ENCODE measurements at places on chromosomes 4 and X. TPM values are rescaled to one million over a fixed set of nuclear protein-coding genes. Genes with fewer than 3 reads are reported as not detected.

MAGEB6B gene
- not detected for total RNA-seq

DYNLT3 gene
- total RNA-seq: 24.7 TPM

DNA sequence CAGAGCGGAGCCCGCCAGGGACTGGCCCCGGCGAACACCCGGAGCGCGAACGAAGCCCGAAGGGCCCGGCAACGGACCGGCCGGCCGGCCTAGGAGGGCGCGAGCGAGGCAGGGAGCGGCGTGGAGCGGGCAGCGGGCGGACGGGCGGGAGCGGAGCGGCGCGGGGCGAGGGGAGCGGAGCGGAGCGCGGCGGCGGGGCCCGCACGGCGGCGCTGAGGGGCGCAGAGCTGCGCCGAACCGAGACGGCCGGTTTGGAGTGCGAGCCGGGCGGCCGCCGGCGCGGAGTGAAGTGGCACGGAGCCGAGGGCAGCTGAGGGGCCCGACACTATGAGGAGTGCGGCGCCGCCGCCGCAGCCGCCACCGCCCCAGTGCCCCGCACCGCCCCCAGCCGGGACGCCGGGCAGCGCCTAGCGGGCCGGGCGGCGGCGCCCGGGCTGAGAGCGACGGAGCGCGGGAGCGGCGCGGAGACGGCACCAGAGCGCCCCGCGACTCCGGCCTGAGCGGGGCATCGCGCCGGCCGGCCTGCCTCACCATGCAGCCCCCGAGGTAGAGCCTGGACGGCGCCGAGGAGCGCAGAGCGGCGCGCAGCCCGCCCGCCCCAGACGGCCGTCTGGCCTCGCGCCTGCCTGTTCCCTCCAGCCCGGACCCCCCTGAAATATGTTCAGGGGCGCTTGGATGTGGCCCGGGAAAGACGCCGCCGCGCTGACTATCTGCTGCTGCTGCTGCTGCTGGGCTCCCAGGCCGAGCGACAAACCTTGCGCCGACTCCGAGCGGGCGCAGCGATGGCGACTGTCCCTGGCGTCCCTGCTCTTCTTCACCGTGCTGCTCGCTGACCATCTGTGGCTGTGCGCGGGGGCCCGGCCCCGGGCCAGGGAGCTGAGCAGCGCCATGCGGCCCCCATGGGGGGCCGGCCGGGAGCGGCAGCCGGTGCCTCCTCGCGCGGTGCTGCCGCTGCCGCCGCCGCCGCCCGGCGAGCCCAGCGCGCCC lies 793 bp downstream of the NALF2 start:
- no peak for DNase-seq

DNA sequence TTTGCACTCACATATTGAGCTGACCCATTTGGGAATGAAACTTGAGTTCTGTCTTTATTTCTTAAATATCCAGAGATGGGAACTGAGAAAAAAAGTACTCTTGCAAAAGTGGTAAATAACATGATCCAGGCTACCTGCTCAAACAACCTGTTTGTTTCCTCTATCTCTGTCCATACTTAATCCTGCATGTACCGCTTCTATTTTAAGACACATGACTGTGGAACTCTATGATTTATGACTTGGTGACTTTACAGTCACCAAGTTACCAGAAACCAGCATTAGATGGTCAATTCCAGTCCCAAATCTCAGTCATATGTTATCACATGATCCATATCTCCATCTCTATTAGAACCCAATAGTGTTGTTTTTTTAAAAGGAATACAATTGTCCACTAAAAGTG lies 606.7 kb downstream of the EPHA5 start:
- DNase-seq: no peak

DNA sequence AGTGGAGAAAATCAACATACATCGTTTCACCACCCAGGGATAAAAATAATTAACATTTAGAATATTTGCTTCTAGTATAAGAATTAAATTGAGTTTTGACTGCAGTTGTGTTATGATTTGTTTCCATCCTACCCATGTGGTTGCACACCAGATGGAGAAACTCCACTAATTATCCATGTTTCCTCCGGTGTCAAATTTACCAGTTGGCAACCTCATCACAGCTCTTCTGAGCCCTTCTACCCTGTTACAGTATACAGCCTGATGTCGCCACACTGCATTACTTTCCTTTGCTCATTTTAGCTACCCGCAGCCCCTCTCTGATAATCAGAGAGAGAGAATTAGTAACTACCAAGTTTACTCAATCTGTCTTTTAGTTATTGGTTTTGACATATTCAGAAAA lies 411.2 kb downstream of the DTHD1 start:
- DNase-seq: no peak

GRCh38 chrX:136168929-136169735 lies 21.8 kb downstream of the FHL1 start:
- DNase-seq: no peak

- DNase-seq: no peak
Observed at GRCh38 chrX:45743906-45744625, 543.4 kb upstream of the DIPK2B start.
